ENCODE measurements at places on chromosomes 2 and 18.

- DNase-seq = no peak
Measured at GRCh38 chr2:61887717-61888266, 664 bp downstream of the CCT4 start.

- DNase-seq = no peak
Measured at GRCh38 chr2:85554980-85555612, 6.2 kb downstream of the GGCX start.

GRCh38 chr2:208318127-208318526 lies 52.1 kb downstream of the PIKFYVE start:
- DNase-seq = no peak

- DNase-seq = no peak
Measured at GRCh38 chr2:203893401-203893800, 25.8 kb downstream of the CTLA4 start.

DNA sequence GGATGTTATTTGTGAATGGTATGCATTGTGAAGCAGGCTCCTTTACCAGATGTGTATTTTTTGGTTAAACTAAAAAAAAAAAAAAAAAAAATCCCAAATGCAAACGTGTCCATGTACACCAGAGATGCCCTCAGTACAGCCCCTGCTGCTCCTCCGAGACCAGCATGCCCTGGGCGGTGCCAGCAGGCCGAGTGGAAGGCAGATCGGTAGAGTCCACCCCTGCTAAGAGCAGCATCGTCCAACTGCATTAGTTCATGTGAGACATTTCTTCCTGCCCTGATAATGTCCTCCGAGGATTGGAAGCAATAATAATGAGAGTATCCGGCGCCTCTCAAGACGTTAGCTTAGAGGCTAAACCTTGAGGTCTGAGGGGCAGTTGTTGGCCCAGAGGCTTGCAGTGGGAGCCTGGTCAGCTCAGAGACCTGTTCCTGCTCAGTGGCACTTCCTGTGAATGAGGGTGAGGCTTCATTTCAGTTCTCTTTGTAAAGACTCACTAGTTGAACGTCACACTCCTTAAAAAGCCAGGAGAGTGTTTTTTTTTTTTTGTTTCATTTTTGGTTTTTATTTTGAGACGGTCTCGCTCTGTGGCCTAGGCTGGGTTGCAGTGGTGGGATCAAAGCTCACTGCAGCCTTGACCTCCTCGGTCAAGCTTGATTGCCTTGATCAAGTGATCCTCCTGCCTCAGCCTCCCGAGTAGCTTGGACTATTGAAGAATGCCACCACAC lies 5.6 kb downstream of the SLC66A3 start:
- no peak for DNase-seq

GRCh38 chr2:235551965-235552364 lies 58.1 kb downstream of the AGAP1 start:
- DNase-seq = no peak

DNA sequence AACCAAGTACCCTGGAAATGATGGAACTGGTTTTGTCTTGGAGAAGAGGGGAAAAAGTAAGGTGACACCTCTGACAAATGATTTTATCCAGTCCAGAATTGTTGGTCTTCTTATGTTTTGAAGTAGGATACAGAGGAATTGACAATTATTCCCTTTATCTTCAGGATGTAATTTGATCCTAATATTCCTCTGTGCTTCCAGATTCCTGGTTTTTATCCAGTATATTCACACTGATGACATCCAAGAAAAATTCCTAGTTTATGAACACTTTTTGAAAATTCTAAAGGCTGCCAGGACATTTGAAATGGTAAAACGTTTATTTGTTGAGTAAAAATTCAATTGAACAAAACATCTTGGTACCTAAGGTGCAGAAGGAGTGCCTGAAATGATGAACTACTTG lies 22.2 kb upstream of the ETAA1 start:
- DNase-seq = no peak

DNA sequence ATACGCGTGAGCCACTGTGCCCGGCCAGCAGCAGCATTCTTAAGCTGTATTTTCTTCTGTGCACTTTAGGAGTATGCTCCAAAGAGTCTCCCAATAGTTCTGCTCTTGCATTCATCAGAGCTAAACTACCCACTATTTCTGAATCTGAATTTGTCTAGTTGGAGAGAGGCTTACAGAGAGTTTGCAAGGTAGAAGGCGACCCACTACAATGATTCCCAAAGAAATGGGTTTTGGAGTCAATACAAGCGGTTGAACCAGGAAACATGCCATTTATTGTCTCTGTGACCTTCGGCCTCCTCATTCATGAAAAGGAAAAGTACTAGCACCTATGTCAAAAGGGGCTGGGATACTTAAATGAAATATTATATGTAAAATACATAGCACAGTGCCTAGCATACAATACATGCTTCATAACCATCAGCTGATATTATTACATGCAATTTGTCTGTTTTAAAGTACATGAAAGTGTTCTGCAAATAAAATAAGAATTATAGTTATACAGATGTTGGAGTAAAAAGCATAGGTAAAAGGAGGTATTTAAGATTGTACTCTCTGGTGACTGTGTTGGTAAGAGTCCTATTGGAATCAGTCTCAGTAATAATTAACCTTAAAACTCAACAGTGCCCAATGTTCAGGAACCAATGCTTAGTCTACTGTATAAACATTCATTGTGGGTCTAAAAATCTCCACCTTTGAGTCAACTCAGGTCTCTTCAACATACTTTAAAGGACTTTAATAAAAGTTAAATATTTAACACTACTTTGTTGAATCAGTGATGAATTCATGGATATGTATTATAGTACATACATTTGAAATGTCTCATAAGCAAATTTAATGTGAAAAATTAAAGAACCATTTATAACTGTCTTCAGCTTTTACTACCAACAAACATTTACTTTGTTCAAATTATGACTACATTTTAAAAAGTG lies 89.8 kb upstream of the GRB14 start:
- no peak for DNase-seq

- DNase-seq = no peak
Measured at GRCh38 chr2:29233428-29233827, 118.2 kb downstream of the CLIP4 start.

DNA sequence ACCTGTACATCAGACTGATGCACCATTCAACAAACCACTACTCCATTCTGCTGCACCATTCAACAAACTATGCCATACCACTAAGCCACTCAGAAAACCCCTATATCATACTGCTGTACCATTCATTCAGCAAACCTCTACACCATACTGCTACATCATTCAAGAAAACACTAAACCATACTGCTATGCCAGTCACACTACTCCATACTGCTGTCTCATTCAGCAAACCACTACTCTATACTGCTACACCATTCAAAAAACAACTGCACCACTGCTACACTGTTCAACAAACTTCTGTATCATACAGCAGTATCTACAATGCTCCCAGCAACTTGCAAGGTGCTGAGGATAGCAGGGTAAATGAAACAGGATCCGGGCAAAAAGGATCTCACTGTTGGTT lies 12.9 kb upstream of the SLC1A4 start:
- no peak for DNase-seq

- DNase-seq = no peak
Measured at GRCh38 chr2:56624181-56624580, 440.4 kb downstream of the CCDC85A start.

DNA sequence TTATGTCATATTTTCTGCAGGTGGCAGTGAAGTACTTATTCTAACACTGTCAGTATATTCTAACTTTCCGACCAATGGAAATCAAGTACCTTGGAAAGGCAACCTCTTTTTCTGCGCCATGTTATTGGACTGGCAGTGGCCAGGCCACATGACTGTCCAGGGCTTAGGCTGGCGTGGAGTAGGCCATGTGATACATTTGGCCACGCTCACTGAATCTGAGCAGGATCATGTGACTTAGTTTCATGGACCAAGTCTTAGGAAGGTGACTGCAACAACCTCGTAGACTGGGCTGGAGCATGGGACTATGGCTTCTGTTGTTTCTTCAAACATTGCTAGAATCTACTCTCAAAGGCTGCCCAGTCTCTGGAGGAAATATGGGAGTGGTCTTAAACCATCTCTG lies 60.4 kb upstream of the HAAO start:
- no peak for DNase-seq

DNA sequence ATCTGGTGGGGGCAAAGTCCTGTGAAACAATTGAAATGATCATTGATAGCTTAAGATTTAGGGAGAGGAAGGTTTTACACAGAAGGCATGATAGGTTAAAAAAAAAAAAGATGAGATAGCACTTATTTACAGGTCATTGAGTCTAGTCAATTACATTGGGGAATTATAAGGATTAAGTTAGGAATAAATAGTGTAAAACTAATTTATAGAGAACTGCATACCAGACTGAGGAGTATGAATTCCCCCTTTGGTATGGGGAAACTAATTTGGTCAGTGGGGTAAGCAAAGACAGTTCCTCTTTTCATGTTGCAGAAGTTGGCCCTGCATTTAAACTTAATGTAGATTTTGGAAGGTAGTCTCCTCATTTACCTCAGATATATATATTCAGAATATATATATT lies 10.8 kb downstream of the GLS start:
- DNase-seq = no peak

GRCh38 chr18:46262856-46263255 lies 158.7 kb downstream of the HAUS1 start:
- no peak for DNase-seq

DNA sequence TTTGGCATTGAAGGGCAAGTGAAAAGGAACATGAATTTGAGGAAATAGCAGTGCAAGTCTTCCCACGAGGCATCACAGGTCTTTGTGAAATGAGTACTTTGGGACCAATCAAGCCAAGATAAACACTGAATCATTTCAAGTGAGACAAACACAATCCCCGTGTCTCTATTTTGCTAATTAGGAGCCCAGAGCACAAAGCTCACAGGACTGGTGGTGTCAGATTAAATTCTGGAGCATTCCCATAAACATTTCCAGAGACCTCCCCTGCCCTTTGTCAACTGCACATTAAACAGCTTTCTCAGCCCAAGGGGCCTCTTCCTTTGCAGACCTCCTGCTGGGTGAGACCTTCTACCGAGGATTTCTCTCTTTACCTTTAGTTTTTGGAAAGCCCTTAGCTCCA lies 50.7 kb downstream of the DAPL1 start:
- no peak for DNase-seq

GRCh38 chr2:149005471-149006077 lies 32.9 kb upstream of the LYPD6B start:
- DNase-seq = no peak

DNA sequence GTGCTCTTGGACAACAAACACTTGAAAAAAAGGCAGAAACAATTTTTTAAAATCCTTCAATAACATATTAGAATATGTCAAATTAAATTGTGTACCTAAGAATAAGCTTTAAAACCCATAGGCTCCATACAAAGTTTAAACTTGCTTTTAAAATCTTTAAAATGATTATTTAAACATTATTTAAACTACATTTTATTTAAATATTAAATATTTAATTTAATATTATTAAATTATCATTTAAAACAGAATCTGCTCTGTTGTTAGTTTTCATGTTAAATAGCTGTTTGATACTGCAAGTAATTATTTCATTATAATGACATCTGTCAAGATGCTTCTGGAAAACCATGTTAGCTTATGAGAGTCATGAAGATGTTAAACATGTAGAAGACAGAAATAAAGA lies 75.6 kb downstream of the MAP4K3 start:
- no peak for DNase-seq

DNA sequence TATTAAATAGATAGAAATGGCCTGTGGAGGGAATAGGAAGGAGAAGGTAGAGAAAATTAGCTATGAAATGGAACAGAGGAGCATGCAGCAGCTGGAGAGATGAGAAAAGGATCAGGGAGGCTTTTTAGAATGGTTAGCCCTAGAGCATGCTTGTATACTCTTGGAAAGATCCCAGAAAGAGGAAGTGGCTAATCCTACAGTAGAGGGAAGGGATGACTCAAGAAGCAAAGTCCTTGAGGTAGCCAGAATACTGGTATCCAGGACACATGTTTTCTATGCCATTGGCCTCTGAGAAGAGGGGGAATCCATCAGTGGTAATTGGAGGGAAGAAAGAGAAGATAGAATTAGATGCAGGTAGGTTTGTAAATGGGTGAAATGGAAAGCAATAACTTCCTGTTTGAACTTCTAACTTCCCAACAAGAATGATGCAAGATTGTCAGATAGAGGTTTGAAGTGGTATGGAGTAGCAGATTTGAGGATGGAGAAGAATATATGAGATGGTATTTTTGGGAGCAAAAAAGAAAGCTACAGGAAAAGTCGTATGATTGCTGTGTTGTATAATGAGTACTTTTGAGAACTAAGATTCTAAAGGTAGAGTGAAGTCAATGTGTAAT lies 17.1 kb upstream of the OSBPL6 start:
- DNase-seq = no peak

- no peak for DNase-seq
Measured at GRCh38 chr18:74493689-74494088, 2.5 kb upstream of the CNDP2 start.

DNA sequence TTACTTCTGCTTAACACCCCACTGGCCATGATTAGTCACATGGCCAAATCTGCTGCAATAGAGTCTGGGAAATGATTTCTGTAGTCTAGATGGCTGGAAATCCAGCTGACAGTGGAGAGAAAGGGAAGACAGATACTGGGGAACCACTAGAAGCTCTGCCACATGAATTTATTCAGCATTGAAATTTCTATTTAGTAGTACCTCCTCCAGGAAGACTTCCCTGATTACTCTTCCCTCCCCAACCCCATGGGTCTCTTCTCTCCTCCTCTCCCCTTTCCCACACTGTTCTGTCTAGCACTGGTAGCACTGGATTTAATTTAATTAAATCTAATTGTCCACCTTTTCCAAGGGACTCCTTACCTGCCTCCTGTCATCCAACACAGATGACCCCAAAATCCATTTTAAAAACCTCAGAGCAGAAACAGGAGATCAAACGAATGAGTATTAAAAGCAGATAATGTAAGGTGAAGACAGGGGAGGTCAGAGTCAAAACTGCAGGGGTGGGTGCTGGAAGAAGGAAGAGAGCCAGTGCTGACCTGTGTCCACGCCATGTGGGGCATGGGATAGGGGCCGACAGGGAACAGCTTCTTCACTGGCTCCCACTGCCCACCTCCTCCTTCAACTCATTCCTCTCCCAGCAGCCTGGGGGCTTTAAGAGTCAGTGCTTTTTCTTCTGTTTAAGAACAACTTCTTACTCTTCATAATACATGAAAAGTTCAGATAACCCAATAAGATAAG lies 169.2 kb upstream of the HS6ST1 start:
- no peak for DNase-seq

DNA sequence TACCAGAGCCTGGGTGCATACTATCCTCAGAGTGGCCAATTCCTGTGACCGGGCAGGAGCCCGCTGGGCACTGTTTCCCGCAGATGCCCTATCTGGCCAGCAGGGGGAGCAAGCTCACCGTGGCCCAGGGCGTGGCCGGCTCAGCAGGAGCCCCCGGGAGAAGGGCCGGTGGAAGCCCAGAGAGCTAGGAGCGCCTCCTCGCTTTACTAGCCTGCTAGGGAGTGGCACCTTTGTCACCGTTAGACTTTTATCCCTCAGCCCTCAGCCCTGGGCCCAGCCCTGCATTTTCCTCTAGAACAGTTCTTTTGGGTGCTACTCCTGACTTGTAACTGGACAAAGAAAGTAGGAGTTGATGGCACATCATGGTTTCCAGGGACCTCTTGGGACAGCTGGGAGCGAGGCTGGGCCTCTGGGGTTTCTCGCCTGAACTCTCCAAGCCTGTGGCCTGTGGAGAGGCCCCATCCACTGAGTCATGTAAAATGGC lies 24.0 kb downstream of the TMEM177 start:
- no peak for DNase-seq

GRCh38 chr2:23745726-23746105 lies 181.2 kb downstream of the ATAD2B start:
- no peak for DNase-seq

Data from right renal pelvis (tissue), 4 donors.